ENCODE measurements at places on chromosomes 6 and 20. TPM values are rescaled to one million over a fixed set of nuclear protein-coding genes. Genes with fewer than 3 reads are reported as not detected.

Gene DSTN
- total RNA-seq: 69.7 TPM

DNA sequence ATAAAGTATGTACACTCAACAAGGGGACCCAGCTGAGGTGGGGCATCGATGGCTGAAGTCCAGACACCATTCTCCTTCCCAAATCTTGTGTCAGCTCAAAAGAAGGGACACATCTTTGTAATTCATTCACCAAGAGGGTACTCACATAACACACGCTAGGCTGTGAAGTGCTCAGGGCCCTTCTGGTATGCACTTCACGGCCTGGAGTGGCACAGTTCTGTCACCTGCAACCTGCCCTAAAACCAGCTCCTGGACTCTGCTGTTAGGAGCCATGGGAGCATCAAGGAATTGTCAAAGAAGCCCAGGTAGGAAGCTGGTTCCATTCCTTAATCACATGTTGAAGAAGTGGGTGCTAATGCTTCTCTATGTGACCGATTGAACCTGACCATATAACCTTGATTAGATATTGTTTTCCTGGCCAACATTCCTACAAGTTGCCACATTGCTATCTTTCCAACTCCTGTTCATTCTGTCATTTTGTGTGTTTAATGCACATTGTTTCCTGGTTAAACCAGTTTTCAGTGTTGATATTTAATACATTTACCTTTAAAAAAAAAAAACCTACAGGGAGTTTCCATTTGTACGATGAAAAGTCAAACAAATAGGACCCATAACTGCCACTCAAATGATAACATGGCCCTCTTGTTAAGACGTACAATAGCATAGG, 127.3 kb downstream of the TNFRSF21 start:
- H3K27ac ChIP-seq: no peak overlapping the region
- no peaks in the 10 kb centered on the region for H3K36me3 ChIP-seq
- H3K4me1 ChIP-seq: no peaks in the 10 kb centered on the region
- no peak overlapping the region for H3K4me3 ChIP-seq

Gene ZBTB12
- 0.57 TPM for total RNA-seq

Gene SYCP2
- 1.2 TPM for total RNA-seq

- H3K4me3 ChIP-seq: no peak overlapping the region
- no peaks in the 10 kb centered on the region for H3K27me3 ChIP-seq
- DNase-seq: peak; percentile 76
- H3K4me1 ChIP-seq: no peaks in the 10 kb centered on the region
Measured at GRCh38 chr20:52083627-52084232, 107.8 kb downstream of the ZFP64 start.
